ENCODE measurements at places on chromosomes 7 and 10. TPM values are rescaled to one million over a fixed set of nuclear protein-coding genes. Genes with fewer than 3 reads are reported as not detected.

DNA sequence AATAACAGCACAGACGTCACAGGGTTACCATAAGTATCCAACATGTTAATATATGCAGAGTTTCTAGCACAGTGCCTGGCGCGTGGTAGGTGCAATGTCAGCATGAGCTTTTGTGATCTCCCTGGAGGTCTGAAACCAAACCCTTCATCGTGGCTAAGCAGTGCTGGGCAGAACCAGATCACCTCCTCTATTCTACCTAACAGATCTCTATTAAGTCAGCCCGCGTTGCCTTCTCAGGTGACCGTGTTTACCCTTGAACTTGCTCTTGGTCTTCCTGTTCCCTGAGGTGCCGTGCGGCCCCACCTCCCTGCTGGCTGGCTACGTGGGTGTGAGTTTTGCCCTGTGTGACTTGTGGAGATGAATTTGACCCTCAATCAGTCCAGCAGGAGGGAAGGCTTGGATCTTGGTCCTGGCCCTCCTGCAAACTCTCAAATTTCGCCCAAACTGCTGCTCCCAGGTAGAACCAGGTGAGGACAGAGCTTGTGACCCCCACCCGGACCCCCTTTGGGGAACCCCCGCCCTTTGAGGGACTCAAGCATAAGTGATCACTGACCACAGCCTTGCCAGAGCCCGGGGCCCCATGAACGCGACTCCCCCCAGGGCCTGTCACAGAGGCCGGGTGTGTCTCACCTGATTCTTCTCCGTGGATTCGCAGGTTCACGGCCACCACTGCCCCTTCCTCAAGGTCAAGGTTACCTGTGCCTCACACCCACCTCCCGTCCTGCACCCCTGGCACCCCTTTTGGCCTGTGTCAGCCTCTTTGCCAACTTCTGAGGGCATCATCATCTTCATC is 54.2 kb downstream of the ELFN1 start:
- DNase-seq = no peak

PDE6C gene
- polyA plus RNA-seq = not detected

- DNase-seq = no peak
Measured at GRCh38 chr7:25597946-25598345, 369.7 kb upstream of the NPVF start.

NCF1 gene
- polyA plus RNA-seq = 0.36 TPM

RBM20 gene
- 1.6 TPM for polyA plus RNA-seq

DNA sequence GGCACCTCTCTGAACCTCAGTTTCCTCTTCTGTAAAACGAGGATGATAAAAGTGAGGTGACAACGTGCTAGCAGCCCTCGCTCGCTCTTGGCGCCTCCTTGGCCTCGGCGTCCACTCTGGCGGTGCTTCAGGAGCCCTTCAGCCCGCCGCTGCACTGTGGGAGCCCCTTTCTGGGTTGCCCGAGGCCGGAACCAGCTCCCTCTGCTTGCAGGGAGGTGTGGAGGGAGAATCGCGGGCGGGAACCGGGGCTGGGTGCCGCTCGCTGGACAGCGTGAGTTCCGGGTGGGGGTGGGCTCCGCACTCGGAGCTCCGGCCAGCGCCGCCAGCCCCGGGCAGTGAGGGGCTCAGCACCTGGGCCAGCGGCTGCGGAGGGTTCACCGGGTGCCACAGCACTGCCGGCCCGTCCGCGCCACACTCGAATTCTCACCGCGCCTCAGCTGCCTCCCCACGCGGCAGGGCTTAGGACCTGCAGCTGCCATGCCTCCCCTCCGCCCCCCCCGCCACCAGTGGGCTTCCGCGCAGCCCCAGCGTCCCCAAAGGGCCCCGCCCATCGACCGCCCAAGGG is 24.3 kb upstream of the ACSL5 start:
- DNase-seq = no peak

OR2A42 gene
- 0.01 TPM for polyA plus RNA-seq

TAS2R4 gene
- 0.04 TPM for polyA plus RNA-seq

All from psoas muscle (tissue), 8 donors.